Naive thymus-derived CD8-positive, alpha-beta T cell (primary cell): ENCODE measurements at places on chromosomes 3 and 15. TPM values are rescaled to one million over a fixed set of nuclear protein-coding genes. Genes with fewer than 3 reads are reported as not detected.

RBPMS2 gene
- total RNA-seq = not detected

RAB6B gene
- not detected for total RNA-seq

CLRN1 gene
- not detected for total RNA-seq

DNA sequence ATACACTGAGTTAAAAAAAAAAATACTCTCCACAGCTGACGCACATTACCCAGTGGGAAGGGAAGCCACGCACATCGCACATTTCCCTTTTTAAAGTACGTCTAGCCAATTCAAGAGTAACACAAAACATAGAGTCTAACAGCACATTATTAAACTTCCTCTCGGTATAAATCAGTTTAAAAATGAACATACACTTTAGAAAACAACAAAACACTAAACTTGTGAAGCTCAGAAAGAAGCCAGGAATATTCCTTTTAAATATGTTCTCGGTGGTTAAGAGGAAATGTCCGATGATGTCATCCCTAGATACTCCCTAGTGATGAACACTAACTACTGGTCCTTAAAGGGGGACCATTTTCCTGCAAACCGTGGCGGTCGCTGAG, 721 bp downstream of the MYEF2 start:
- peaks cover 5% of the 10 kb centered on the region for H3K27me3 ChIP-seq
- peaks cover 18% of the 10 kb centered on the region for H3K4me1 ChIP-seq
- peak overlapping the region; percentile 90 for H3K4me3 ChIP-seq
- peak overlapping the region; percentile 92 for H3K27ac ChIP-seq

GRCh38 chr3:26623419-26624208, 1.0 kb downstream of the LRRC3B start:
- H3K36me3 ChIP-seq = no peaks in the 10 kb centered on the region
- DNase-seq = no peak
- H3K4me3 ChIP-seq = no peak overlapping the region
- H3K27me3 ChIP-seq = peaks cover 23% of the 10 kb centered on the region

DNA sequence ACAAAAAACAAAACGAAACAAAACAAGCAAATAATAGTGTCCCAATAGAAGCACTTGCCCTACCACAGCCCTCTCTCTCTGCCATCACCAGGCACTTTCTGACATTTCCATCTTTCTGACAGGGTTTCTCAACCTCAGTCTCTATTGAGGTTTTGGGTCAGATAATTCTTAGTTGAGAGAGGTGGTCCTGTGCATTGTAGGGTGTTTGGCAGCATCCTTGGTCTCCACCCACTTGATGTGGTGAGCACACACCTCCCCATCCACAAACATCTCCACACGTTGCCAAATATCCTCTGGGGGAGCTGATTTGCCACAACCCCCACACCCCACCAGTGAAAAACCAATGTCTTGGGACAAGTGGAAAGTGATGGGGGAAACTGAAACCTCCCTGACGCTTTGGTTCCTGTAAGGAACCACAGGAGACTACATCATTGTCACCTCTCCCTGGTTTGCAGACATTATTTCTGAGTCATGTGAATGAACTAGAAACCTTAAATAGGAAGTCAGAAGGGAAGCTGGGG, 733.7 kb upstream of the CFAP20DC start:
- peak; percentile 17 for DNase-seq
- H3K4me3 ChIP-seq = no peak overlapping the region
- H3K27ac ChIP-seq = no peak overlapping the region
- H3K36me3 ChIP-seq = peaks cover 28% of the 10 kb centered on the region
- H3K27me3 ChIP-seq = no peaks in the 10 kb centered on the region

DNA sequence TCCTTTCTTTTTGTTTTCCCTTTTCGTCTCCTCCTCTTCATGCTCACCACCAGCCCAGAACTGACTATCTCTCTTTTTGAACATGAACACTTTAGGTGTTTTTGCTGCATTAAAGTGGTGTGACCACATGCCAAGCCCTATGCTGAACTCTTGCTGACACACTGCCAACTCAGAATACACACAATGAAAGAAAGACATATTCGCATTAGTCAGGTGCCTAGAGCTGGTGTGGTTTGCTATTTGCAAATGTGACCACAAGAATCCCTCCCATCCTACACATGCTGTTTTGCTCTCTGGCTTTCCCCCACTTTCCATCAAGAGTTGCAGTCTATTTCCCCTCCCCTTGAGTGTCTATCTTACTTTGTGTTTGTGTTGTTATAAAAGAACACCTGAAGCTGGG, 967.8 kb upstream of the CFAP20DC start:
- H3K4me3 ChIP-seq = peak overlapping the region; percentile 38
- H3K27me3 ChIP-seq = no peaks in the 10 kb centered on the region
- peak; percentile 59 for DNase-seq
- peaks cover 32% of the 10 kb centered on the region for H3K4me1 ChIP-seq
- peak overlapping the region; percentile 83 for H3K27ac ChIP-seq
- no peaks in the 10 kb centered on the region for H3K36me3 ChIP-seq
